Stimulated activated CD8-positive, alpha-beta memory T cell treated with anti-CD3 and anti-CD28 coated beads, Interleukin-12 subunit alpha, Interleukin-12 subunit beta, amount 100 ng/mL, for 1 hour (primary cell): ENCODE measurements at places on chromosomes 11 and 22.

- DNase-seq, result no peak
Observed at GRCh38 chr11:123474994-123475393, 44.9 kb downstream of the GRAMD1B start.

DNA sequence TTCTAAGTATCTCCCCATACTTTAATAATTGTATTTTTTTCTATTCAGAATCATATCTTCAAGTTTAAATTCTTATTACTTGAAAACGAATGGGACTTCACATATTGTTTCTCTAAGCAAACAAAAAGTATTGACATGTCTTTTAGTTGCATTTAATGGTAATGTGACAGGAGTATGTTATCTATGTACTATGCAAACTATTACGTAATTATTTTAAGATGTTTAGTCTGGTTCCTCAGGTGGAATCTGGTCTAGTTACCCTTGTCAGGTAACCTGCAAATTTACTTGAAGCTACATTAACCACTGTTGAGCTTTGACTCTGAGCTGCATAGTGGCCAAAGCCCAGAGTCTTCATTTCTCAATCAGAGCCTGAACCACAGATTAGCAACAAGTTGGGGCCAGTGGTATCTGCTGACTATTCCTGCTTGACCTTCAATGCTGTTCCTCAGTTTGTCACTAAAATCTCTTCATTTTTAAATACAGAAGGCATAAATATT, 110.6 kb downstream of the ATM start:
- DNase-seq, result no peak

DNA sequence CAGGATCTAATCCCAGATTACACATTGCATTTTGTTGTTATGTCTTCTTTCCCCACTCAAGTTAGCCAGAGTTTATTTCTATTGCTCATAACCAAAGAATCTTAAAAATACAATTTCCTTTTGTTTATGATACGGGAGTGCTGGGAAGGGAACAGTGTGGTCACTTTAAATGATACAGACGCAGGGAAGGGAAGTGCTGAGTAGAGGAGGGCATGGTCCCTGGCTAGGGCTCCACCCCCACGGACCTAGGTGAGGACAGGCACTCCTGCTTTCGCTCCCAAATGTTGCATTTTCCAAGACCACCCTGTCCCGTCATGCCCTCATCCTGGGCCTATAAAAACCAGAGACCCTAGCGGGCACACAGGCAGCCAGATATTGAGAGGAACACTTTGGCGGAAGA, 30.6 kb upstream of the NARS2 start:
- DNase-seq, result no peak

- DNase-seq, result no peak
Observed at GRCh38 chr11:70660059-70660888, 261.9 kb downstream of the CTTN start.

GRCh38 chr22:24289741-24290163, 19.1 kb downstream of the SPECC1L start:
- DNase-seq, result no peak

DNA sequence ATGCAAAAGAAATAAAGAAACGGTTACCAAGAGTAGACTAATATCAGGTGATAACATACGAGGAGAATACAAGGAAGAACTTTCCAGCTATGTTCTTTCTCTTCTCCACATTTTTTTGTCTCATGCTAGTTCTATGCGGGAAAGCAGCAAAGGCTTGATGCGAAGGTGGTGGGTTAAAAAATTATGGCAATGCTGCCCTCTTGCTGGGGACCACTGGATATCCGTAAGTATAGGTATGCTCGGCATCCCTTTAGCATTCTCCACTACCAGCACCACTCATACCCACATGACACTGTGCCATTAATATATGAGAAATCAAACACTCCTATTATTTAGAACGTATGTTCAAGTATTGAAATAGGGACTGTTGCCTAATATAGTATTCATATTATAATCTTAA, 776.4 kb downstream of the LRRC4C start:
- DNase-seq, result no peak

DNA sequence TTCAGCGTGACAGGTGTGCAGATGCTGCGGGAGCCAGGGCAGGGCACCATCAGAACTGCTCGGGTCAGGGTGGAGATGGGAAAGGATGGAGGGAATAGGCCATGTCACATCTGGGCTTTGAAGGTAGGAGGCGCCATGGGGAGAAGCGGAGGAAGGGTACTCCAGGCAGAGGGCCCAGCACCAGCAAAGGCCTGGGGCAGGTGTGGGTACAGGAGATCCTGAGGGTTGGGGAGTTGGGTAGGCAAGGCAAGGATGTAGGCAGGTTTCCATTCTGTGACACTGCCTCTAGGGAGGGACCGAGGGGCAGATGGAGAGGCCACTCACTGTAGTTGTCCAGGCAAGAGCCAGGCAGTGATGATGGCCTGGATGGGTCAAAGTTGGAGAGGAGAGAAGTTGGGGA, 8.5 kb downstream of the EMID1 start:
- DNase-seq, result no peak

- no peak for DNase-seq
Observed at GRCh38 chr11:8192896-8193209, 24.0 kb upstream of the RIC3 start.

DNA sequence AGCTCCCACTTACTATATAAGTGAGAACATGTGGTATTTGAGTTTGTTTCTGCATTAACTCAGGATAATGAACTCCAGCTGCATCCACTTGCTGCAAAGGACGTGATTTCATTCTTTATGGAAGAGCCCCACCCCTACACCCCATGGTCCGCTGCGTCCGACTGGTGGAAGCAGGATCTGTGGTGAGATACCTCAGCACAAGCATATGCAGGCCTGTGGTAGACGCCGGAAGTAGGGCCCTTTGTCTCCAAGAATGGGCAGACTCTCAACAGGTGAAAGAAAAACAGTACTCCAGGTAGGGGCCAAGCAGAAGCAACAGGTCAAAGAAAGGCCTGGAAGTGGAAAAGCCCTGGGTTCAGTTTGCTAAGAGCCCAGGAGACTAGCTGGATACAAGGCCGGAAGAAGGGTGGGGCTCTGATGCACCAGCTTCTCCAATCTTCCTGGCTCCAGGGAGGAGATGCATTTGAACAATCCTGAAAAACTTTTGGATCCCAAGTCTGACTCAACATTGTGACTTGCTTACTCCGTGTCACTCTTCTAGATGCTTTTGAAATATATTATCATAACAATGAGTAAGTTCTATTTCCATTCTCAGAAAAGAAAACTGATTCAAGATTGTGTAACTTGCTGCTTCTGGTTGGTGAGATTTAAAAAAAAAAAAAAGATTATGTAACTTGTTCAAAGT, 30.4 kb downstream of the NEAT1 start:
- no peak for DNase-seq

GRCh38 chr11:83922318-83922717, 636.2 kb upstream of the CCDC90B start:
- DNase-seq, result no peak

GRCh38 chr22:47116426-47117341, 354.2 kb downstream of the TBC1D22A start:
- no peak for DNase-seq

DNA sequence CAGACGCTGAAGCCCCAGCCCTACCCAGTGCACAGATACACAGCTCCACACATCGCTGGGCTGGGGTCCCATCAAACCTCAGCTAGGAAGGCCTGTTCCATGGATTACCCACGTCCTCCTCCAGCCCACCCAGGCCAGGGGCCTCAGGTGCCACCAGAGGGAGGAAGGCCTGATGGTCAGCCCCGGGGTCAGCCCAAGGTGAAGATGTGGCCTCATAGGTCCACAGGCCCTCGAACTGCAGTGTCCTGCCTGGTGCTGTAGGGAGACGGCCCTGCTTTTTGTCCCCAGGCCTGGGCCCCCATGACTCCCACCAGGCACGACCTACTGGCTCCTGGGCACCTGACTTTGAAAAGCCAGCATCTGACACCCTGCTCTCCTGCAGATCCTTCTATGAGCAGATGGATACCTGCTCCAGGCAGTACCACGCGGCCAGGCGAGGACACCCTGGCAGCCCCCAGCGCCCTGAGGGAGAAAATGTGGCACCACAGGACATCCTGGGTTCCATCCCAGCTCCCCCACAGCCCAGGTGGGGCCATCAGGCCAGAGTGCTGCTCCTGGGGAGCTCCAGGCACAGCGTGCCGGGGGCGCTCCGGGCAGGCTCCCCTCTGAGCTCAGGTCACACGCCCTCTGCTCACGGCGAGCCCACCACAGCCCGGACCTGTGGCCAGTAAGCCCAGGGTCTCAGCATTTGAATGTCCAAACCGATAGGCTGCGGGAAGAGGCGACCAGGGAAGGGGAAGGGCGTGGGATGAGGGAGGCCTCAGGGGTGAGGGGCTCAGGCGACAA, 15.8 kb upstream of the MOB2 start:
- no peak for DNase-seq

DNA sequence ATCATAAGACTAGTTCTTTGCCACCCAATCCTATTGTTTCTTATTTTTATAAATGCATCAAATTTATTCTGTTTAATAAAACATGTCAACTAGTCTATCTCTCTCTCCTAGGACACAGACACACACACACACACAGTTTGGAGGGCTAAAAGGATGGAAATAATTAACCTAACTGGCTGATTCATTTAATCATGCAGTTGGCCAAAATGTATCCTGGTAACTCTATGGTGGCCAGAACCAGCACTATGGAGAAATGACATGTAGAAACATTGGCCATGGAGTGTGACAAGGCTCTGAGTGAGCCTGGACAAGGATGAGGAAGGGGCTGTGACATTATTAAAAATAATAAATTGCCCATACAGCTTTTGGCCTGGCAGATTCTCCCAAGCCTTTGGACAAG, 64.1 kb downstream of the CLPB start:
- DNase-seq, result no peak
